ENCODE measurements at places on chromosomes 5 and 9.

DNA sequence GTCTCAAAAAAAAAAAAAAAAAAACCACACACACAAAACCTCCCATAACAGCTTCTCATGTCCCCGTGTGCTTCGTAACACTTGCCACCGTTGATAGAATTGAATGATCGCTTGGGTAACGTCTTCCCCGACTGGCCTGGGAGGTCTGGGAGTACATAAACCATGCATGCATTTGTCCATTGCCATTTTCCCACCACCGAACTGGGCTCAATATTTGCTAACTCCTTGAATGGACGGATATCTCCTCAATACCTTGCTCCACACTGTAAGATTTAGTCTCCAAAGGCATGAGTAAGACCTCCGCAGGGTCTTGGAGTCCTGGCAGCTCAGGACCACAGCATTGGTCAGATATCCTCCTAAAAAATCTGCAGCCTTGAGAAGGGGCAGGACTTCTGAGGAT, 3.2 kb upstream of the P4HA2 start:
- no peak for DNase-seq

- no peak for DNase-seq
Observed at GRCh38 chr5:56693220-56693579, 122.1 kb upstream of the MAP3K1 start.

- no peak for DNase-seq
Observed at GRCh38 chr9:34563262-34563661, 26.3 kb downstream of the CNTFR start.

DNA sequence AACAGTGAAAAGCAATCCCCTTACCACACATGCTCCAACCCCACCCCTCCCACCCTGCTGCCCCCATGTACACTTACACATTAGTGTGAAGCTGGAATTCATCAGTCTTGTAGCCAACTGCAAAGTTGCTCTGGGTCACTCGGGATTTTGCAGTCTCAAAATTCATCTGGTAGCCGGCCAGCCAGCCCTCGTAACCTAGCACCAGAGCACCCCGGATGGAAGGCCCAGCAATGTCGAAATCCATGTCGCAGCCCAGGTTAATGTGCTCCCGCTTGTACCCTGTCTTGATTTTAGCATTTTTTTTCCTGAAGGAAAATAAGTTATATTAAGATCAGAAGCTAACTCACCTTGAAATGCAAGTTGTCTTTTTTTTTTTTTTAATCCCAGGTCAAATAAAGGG, 12.2 kb upstream of the C5orf15 start:
- DNase-seq, result no peak

- no peak for DNase-seq
Observed at GRCh38 chr9:116380496-116380995, 227.0 kb downstream of the PAPPA start.

DNA sequence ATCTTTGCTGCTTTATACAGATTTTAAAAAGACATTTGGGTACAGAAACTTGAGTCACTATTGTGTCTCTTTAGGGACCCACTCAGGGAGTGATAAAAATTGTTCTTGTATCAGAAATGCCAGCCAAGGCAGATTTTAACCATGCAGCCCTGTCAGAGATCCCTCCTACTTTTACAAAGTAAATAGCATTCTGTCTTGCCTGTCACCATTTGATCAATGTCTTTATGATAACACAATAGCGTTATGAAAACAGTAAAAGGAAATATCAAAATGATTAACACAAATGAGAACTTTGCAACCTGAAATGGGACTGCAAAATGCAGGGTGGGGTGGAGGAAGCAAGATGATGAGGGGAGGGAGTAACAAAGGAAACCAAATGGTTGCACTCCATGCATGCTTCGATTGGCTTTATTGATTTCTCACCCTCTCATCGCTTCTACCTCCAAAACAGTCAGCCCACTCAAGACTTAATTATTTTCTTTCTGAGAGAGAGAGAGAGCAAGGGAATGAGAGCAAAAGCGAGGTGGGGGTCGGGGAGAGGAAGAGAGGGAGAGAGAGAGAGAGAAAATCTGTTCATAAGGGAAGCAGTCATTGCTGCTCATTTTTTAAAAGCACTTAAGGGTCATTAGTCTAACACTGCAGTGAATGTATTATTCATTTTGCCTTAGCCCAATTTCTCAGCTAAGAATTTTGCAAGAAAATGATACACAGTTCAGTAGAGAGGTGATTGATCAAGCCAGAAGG, 576.5 kb downstream of the CSNK1G3 start:
- DNase-seq, result peak; percentile 53

GRCh38 chr9:28177925-28178324, 604.6 kb upstream of the C9orf72 start:
- DNase-seq, result no peak

GRCh38 chr9:129620669-129621295, at the start of gene C9orf50:
TSS of gene C9orf50 (minus strand) at chr9:129621101. CDS start at chr9:129620574, 527 bp downstream.
- DNase-seq, result no peak

DNA sequence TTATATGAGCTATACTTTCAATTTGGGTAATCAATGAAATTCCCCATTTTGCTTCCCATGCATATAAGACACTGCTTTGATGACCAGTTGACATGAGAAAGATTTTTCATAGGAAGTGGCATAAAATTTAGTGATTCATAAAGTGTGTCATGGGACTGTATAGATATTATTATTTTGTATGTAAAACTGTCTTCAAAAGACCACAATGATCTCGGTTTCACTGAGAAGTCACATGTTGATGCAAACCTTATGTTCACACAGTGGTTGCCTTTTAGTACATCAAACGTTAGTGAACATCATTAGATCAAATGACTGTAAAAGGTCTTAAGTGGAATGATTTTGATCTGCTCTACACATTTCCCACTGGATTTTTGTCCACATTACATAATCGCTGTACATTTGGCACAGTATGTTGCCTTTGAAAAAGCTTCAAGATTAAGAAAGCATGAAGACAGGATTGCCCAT, 349.2 kb upstream of the MEF2C start:
- no peak for DNase-seq

- DNase-seq, result no peak
Observed at GRCh38 chr9:120480707-120481106, 99.3 kb downstream of the CDK5RAP2 start.

GRCh38 chr9:116565986-116566385, 121.1 kb upstream of the TRIM32 start:
- no peak for DNase-seq

DNA sequence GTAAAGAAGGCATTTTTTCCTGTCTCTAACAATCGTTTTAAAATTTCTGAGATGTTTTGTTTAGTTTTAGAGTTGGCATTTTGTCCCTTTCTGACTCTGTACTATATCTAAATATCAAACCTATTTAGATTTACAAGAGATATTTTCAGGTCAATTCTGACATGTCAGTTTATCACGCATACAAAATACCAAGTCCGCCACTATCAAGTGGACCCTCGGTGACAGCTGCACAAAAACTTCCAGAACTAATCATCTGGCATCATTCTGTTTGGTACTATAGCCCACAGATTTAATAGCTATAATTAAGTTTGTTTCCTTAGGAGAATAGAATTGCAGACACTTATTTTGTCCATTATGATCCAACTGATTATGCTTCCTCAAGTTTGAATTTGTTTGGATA, 1278.2 kb downstream of the CDH12 start:
- DNase-seq, result peak; percentile 98

GRCh38 chr5:67201897-67202549, 5.4 kb upstream of the CD180 start:
- no peak for DNase-seq

DNA sequence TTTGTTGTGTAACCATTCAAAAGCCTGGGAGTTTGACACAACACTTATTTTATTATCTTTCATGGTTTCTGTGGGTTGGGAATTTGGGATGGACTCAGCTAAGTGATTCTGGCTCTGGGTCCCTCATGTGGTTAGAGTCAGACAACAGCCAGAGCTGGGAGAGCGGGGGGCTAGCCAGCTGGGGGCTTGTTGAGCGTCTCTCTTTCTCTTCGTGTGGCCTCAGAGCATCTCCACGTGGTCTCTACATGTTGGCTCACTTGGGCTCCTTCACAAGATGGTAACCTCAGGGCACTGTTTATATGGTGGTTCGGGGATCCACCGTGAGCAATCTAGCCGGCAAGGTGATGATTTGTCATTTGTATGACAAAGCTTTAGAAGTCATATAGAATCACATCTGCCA, 73.6 kb downstream of the FSTL4 start:
- no peak for DNase-seq
